ENCODE measurements at places on chromosomes 3 and 15.

GRCh38 chr3:35383216-35383615 is 256.1 kb upstream of the ARPP21 start:
- DNase-seq: no peak

DNA sequence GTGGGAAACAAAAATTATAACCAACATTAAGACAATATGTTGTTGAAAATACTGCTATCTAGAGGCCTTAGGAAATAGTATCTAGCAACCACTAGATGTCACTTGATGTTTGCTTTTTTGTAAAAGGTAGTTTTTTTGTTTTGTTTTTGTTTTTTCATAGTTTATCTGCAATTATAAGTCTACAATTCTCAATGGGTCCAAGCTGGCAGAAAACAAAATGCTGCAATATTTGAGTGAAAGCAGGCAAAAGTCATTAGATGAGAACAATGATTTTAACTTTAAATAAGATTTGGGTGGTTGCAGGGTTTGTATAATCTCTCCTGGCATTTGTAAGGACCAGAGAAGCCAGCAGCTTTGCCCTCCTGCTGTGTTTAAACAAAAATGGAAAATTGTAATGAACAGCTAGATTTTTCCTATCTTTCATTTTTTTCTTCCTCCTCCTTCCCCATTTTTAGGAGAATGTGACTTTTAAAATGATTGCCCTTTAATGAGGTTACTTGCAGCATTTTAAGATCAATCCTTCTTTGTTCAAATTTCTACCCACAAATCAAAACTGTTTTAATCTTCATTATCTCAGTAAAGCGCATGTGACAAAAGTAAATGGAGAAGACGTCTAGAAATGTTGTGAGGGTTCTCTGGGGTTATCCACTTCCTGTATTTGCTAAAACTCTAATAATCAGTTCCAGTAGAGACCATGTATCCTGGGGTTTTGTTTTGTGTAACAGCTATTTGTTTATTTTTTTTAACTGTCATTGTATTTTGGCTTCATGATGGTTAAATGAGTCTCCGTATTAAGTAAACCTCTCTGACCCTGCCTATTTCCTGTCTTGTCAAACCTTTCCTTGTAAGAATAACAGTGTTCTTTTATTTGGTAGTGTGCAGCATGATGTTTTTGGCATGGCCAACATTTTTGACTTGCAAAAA is 27.3 kb downstream of the DUT start:
- no peak for DNase-seq

- DNase-seq: no peak
Observed at GRCh38 chr3:54434756-54435155, 312.4 kb downstream of the CACNA2D3 start.

DNA sequence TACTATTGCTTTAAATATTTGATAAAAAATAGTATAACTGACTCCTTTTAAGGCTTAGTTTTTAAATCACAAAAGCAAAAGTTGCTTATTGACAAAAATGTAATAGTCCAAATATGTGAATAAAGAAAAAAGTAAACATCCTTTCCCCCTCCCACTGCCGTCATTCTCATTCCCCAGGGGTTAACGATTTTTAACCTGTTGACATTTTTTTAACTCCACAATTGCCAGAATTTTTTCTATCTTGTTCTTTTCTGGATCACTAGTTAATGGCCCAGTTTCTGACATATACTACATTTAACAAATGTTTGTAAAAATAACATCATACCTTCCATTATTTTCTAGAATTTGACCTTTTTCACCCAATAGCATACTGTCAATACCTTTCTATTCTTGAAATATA is 60.6 kb upstream of the TCF12 start:
- DNase-seq: no peak

- DNase-seq: no peak
Observed at GRCh38 chr3:58041826-58042324, 33.7 kb downstream of the FLNB start.

DNA sequence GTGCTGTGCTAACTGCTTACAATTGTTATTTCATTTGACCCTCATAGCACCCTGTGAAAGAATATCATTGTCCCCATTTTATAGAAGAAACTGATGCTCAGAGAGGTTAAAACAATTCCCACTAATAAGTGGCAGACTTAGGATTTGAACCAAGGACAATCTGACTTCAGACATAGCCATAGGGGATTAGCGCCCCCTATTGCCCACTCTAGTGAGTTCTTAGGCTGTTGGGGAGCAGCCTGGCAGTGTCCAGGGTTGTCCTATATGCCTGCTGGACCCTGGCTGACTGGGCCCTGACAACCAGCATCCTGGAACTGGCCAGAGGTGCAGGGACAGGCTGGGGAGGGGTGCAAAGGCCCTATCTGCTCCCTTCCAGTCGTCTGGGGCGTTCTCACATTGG is 15.4 kb downstream of the DPH3 start:
- no peak for DNase-seq

GRCh38 chr3:114089675-114090074 is 33.1 kb downstream of the QTRT2 start:
- DNase-seq: no peak

DNA sequence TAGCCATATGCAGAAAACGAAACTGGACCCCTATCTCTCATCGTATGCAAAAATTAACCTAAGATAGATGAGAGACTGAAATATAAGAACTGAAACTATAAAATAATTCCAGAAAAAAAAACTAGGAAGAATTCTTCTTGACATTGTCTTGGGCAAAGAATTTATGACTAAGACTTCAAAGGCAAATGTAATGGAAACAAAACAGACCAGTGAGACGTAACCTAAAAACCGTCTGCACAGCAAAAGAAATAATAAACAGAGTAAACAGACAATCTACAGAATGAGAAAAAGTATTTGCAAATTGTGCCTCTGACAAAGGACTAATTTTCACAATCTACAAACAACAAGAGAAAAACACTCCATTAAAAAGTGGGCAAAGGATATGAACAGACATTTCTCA is 92.3 kb downstream of the FAM227B start:
- DNase-seq: no peak

- DNase-seq: no peak
Observed at GRCh38 chr3:156359368-156359767, 195.5 kb downstream of the SSR3 start.

DNA sequence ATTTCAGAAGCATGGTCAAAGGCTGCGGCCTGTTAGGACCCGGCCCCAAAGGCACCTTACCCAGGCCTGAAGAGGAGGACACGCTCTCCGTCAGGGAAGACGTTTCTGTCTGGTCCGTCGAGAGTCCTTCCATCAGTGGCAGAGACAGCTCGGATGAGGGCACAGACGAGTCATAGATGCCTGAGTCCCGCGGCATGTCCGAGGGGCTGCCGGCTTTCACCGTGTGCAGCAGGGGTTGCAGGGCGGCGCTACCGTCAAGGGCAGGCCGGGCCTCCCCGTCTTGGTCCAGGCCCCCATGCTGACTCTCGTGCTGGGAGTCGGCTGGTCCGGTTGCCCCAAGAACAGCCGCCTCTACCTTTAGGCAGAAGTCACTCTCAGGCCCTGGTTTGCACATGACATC is 37.1 kb downstream of the SPATA12 start:
- no peak for DNase-seq

DNA sequence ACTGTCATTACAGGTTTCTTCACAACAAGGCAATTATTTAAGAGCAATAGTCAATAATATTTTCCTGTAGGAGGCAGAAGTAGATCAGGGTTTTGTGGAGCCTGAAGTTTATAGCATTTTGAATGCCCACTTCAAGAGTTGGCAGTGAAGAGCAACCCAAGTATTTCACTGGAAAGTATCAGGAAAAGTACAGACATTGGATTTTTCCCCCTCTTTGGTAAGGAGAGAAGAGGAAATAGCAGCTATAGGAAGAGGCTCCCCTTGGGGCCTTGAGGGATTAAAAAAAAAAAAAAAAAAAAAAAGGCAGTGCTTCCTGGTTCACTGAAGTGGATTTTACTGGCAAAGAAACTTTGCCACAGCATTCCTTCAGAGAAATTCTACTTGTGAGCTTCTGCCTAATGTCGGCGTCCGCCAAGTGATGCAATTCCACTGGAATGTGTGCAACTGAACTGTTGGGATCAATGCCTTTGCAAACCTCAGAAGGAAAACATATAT is 5.7 kb upstream of the CNTN6 start:
- no peak for DNase-seq

- DNase-seq: no peak
Observed at GRCh38 chr15:75104804-75105557, 81.6 kb downstream of the PPCDC start.

DNA sequence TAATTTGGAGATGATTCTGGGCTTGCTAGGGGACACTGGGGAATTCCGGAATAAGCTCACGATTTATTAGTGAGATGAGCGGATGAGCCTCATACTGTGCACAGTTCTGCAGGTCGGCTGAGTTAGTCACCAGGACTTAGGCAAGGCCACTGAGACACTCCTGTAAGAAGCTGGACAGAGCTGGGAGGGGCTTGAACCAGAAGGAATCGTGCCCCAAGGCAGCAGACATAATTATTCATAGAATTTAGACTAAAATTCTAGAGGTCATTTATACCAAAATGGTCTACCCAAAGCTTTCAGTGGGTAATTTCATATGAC is 121.4 kb downstream of the VGLL4 start:
- no peak for DNase-seq

DNA sequence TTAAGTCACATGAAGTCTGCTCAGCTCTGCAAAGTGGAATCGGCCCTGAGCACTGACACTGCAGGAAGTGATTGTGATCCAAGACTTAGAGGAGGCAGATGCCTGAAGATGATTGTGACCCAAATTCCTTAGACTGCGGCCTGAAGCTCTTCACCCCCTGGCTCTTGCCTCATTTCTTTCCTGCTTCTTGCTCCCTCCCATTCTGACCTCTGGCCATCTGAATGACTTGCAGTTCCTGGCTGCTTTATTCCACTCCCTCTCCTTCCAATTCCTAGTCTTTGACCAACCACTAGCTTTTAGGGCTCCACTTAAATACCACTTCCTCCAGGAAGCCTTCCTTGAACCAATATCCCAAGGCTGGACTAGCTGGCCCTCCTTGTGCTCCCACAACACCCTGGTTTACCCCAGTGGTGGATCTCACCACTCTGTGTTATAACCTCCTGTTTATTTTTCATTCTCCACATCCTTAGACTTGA is 9.9 kb upstream of the EPB42 start:
- no peak for DNase-seq

GRCh38 chr3:129015388-129016105 is 14.4 kb downstream of the EFCC1 start:
- DNase-seq: no peak

- DNase-seq: no peak
Observed at GRCh38 chr3:59460068-59460467, 410.2 kb upstream of the CFAP20DC start.

DNA sequence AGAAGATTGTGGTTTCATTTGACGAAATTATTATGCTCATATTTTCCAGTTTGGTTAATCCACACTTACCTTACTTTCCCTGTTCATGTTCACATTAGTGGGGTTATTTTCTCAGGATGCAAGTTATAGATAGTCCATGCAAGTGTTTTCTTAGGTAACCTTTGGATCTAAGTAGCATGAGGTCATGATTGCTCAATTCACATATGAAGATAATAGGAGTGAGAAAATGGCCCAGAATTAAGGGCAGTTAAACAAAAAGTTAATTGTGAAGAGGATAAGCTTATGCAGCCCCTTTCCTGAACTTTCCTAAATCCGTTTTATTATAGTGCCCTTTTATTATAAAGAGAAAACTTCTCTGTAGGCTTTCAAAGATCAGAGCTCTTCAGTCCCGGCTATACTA is 83.4 kb downstream of the CD200R1L start:
- no peak for DNase-seq

GRCh38 chr15:69045802-69046201 is 31.3 kb downstream of the NOX5 start:
- DNase-seq: no peak

GRCh38 chr3:144403040-144403457 is 431.4 kb downstream of the DIPK2A start:
- no peak for DNase-seq

DNA sequence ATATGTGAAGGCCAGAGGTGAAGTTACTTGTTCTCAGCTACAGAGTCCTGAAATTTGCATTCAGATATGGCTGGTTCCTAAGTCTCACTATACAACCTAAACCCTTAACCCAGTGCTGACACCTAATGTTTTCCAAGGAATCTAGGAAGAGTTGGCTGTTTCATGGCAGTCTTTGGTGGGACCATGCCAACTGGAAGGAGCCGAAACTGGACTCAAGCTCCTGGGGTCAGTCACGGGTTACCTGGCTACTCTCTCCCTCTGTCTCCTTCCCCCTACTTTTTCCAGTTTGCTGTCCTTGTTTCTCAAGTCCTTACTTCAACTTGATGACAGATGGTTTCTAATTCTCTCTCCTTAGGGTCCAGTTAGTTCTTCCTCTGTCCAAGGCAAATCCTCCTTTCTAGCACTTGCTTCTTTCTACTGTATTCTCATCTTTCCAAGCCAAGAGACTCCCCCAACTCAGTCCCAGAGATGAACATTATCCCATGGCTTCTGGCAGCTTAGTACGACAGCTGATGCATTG is 88.6 kb upstream of the COL6A5 start:
- DNase-seq: no peak

DNA sequence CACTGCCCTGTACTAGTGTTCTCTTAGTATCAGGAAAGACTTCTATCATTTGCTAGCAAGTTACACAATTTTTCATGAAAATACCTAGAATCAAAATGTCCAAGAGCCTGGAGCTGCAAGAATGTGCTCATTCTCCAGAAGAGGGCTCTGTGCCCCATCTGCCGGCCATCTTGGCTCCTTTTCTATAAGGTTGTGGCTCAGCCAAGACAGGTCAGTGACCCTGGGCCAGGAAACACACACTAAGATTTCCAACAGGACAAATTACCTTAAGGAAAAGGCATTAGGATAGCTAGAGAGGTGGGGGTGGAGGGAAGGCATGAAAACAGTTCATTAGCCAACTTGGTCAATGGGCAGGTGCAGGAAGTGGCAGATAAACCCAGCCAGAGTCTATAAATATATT is 20.7 kb downstream of the TIMP4 start:
- DNase-seq: no peak

DNA sequence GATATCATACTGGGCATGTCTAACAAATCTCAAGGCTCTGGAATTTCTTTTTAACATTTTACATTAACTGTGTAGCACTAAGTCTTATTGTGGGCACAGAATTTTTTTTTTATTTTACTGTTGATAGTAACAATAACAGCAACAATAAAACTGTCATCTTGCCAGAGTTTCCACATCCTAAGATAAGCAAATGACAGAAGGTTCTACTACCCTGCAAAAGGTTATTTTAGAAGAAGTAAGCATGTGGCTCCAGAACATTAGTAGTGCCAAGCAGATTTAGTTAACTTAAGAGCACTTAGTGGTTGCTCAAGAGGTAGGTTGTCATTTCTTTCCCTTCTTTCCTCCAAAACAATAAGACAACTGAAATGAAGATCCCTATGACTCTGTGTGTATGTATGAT is 743.0 kb upstream of the CBLB start:
- DNase-seq: no peak

DNA sequence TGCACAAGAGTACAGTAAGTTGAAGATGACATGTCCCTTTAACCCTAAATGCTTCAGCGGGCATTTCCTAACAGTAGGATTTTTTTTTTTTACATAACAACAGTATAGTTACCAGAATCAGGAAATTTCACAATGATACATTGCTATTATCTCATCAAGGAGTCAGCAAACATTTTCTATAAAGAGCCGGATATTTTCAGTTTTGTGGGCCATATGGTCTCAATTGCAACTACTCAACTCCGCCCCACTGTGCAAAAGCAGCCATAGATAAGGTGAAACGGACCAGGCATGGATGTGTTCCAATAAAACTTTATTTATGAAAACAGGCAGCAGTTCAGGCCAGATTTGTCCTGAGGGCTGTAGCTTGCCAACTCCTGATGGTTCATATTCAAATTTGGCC is 130.6 kb downstream of the SMAD6 start:
- no peak for DNase-seq

Measured in NK-92 treated with Interleukin-12 subunit alpha and Interleukin-12 subunit beta, amount 100 ng/mL, for 24 hours (cell line).